MCF 10A (cell line): ENCODE measurements at places on chromosomes 5 and 9. TPM values are rescaled to one million over a fixed set of nuclear protein-coding genes. Genes with fewer than 3 reads are reported as not detected.

DNA sequence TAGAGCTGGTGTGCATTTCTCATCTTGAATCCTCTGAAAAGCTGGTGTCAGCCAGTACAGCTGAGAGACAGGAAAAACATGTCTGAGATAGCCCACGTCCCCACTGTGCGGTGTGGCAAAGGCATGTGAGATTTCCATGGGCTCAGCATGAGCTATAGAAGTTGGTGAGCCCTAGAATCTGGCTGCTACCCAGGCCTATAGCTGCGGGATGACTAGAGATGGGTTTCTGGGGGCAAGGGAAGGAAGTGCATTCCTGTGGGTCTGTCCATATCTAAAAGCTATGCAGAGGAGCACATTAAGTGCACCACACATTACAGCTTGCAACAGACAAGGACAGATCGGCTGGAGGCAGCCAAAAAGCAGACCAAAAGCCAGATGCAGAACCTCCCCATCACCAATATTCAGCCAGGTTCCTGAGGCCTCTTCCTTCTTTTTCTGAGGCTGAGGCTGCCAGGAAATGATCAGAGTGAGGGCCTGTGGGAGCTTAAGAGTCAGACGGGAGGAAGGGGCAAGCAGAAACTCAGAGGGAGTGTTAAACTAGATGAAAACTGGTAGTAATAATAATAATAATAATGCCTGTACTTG, 55.8 kb upstream of the RANBP3L start:
- H3K4me3 ChIP-seq, result no peak overlapping the region
- no peaks in the 10 kb centered on the region for H3K4me1 ChIP-seq
- no peak overlapping the region for H3K27ac ChIP-seq

GRCh38 chr5:39774605-39775004, 349.8 kb upstream of the DAB2 start:
- no peak for DNase-seq
- H3K4me3 ChIP-seq, result no peak overlapping the region
- H3K4me1 ChIP-seq, result peaks cover 17% of the 10 kb centered on the region
- H3K27me3 ChIP-seq, result no peaks in the 10 kb centered on the region
- H3K27ac ChIP-seq, result peak overlapping the region; percentile 88

- no peaks in the 10 kb centered on the region for H3K36me3 ChIP-seq
- no peaks in the 10 kb centered on the region for H3K27me3 ChIP-seq
- H3K4me1 ChIP-seq, result peaks cover 10% of the 10 kb centered on the region
- DNase-seq, result no peak
- no peak overlapping the region for H3K4me3 ChIP-seq
Observed at GRCh38 chr9:122356627-122357026, 14.2 kb upstream of the PTGS1 start.

DNA sequence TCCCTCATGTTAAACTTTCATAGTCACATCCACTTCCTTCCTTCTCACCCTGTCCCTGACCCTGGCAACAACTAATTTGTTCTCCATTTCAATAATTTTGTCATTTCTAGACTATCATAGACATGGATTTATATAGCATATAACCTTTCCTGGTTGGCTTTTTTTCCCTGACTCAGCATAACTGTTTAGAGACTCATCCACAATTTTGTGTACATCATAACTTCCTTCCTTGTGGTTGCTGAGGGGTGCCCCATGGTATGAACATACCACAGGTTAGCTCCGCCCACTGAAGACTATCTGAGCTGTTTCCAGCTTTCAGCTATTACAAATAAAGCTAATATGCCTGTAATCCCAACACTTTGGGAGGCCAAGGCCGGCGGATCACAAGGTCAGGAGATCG, 137.3 kb downstream of the PHF2 start:
- no peaks in the 10 kb centered on the region for H3K36me3 ChIP-seq
- no peak overlapping the region for H3K27ac ChIP-seq
- H3K4me1 ChIP-seq, result no peaks in the 10 kb centered on the region

DNA sequence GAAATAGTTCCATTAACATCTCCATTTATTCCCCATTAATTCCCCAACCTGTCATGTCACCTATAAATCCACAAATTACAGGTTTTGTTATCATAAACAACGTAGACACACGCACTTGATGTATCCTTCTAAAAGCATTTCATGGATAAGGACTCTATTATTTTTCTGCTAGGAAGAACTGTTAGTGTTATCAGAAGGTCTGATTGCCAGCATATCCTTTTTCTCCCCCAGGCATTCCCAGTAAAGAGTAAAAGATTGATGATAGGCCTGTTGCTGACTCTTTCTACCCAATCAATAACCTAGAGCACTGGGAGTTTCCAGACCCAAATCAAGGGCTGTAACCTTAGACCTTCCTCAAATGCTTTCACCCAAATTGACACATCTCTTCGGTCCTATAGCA, 60.8 kb downstream of the RFK start:
- H3K27ac ChIP-seq, result no peak overlapping the region
- no peak for DNase-seq
- H3K36me3 ChIP-seq, result no peaks in the 10 kb centered on the region
- H3K4me3 ChIP-seq, result no peak overlapping the region

TXNDC8 gene
- not detected in 2 replicates for total RNA-seq

DNA sequence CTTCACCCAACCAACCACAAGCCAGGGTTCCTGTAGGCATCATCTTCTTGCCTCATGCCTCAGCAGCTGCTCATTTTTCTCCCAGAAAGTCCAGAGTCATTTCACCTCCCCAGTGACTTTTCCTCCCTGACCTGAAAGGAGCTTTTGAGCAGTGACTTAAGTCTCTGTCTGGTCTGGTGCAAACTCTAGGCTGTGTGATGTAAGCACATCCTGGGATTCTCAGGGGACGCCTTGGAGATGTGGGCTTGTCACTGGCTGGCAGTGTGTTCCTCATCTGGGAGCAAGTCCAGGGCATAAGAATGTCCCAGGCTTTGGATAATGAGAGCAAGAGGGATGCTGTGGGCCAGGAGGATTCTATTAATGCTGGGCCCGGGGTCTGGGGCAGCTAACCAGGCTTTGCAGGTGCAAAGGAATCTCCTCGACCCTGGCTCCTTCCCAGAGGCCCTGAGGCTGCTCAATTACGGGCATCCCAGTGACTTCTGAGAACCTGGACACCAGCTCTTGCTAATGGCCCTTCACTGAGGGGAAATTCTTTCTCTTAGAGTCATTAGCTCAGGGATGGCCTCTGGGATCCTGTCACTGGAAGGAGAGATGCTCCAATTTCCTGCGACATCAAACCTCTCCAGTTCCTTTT, 211.0 kb upstream of the PANK3 start:
- no peaks in the 10 kb centered on the region for H3K4me1 ChIP-seq
- no peak for DNase-seq
- no peaks in the 10 kb centered on the region for H3K36me3 ChIP-seq
- H3K27ac ChIP-seq, result no peak overlapping the region

DNA sequence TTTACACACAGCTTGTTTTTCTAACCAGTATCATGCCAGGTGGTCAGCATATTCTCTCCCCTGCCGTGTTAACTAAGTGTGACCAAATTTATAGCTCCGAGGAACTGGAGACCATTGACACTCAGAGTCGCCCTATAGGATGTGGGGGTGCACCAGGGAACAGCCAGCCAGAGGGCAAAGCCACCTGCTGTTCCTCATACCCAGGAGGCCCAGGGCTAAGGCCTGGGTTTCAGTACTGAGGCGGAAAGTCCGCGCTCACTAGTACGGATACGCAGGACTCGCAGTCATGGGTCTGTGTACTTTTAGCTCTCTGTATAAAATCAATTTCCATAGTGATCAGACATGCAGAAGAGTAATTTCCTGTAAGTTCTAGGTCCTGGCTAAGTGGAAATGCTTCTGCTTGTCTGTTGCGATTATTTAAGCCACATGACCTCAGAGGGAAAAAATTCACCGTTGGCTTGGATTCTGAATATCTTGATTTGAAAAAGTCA, 247.0 kb downstream of the AOPEP start:
- no peak overlapping the region for H3K4me3 ChIP-seq
- no peaks in the 10 kb centered on the region for H3K27me3 ChIP-seq
- H3K27ac ChIP-seq, result no peak overlapping the region
- no peaks in the 10 kb centered on the region for H3K36me3 ChIP-seq

SHC3 gene
- total RNA-seq, result 0.02 and 0.32 TPM in 2 replicates
